Mammary epithelial cell (primary cell): ENCODE measurements at places on chromosomes 4 and X. TPM values are rescaled to one million over a fixed set of nuclear protein-coding genes. Genes with fewer than 3 reads are reported as not detected.

PDE5A gene
- 0.69 TPM for polyA plus RNA-seq

POU4F2 gene
- not detected for polyA plus RNA-seq

TMEM156 gene
- 0.60 TPM for polyA plus RNA-seq

CENPE gene
- polyA plus RNA-seq, result 5.8 TPM

FTSJ1 gene
- 113 TPM for polyA plus RNA-seq

ACSL1 gene
- 27.6 TPM for polyA plus RNA-seq

GAGE12H gene
- polyA plus RNA-seq, result not detected

GABRE gene
- polyA plus RNA-seq, result 9.1 TPM

KIT gene
- polyA plus RNA-seq, result not detected

MTMR8 gene
- 0.90 TPM for polyA plus RNA-seq

CT45A5 gene
- not detected for polyA plus RNA-seq

TCEAL6 gene
- polyA plus RNA-seq, result not detected

ABCB7 gene
- polyA plus RNA-seq, result 12.8 TPM

RAI2 gene
- polyA plus RNA-seq, result not detected

OTUD6A gene
- polyA plus RNA-seq, result not detected

MPC1L gene
- not detected for polyA plus RNA-seq

FAM47E gene
- polyA plus RNA-seq, result 0.23 TPM

SH3RF1 gene
- 16.6 TPM for polyA plus RNA-seq

PCDH11X gene
- not detected for polyA plus RNA-seq

MAGEA2B gene
- not detected for polyA plus RNA-seq

PPAT gene
- polyA plus RNA-seq, result 12.4 TPM

RTL3 gene
- not detected for polyA plus RNA-seq

GJB1 gene
- not detected for polyA plus RNA-seq

GAGE1 gene
- polyA plus RNA-seq, result not detected

PRSS48 gene
- polyA plus RNA-seq, result not detected

MAGEC3 gene
- polyA plus RNA-seq, result not detected

ATP1B4 gene
- not detected for polyA plus RNA-seq

CXCL11 gene
- 0.06 TPM for polyA plus RNA-seq

FAT1 gene
- 307 TPM for polyA plus RNA-seq

MAGEE1 gene
- 0.95 TPM for polyA plus RNA-seq

TMEM271 gene
- polyA plus RNA-seq, result not detected

SRPX gene
- 230 TPM for polyA plus RNA-seq

AWAT2 gene
- polyA plus RNA-seq, result not detected

IL21 gene
- not detected for polyA plus RNA-seq

MAGIX gene
- 1.3 TPM for polyA plus RNA-seq

FAM50A gene
- 42.7 TPM for polyA plus RNA-seq

PDLIM3 gene
- 3.7 TPM for polyA plus RNA-seq

F11 gene
- polyA plus RNA-seq, result not detected
